Endothelial cell (in vitro differentiated cells): ENCODE measurements at places on chromosomes 6 and 20.

DNA sequence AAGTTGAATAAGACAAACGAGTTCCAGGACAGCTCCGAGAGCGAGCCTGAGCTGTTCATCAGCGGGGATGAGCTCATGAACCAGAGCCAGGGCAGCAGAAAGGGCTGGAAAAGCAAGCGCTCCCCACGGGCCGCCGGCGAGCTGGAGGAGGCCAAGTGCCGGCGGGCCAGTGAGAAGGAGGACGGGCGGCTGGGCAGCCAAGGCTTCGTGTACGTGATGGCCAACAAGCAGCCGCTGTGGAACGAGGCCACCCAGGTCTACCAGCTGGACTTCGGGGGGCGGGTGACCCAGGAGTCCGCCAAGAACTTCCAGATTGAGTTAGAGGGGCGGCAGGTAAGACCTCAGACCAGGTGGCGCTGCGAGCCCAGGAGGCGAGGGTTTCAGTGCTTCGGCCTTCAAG, 56.0 kb upstream of the TMEM181 start:
- no peak for DNase-seq

- peak; percentile 34 for DNase-seq
Measured at GRCh38 chr6:90285611-90286381, 10.8 kb downstream of the BACH2 start.

DNA sequence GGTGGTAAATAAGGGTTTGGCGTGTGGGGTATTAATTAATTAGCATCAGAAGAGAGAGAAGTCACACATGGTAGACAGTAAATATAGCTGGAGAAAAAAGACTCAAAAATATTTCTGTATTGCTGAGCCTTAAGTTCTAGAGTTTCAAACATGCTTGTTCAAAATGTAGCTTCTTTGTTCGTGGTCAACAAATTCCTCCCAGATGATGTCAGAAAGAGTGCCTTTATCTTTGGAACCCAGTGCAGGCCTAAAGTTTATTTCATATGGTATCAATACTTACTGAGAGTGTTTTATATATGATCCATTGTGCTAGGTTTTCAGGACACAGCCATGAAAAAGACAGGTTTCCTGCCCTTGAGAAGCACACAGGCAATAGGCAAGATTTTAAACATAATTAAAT, 18.3 kb downstream of the MARCKS start:
- DNase-seq: no peak

GRCh38 chr20:14360416-14360815, 23.0 kb upstream of the FLRT3 start:
- DNase-seq: no peak

- DNase-seq: no peak
Measured at GRCh38 chr20:11906626-11907480, 10.8 kb upstream of the BTBD3 start.
